T-cell (primary cell): ENCODE measurements at places on chromosomes 1 and 21.
A peak's percentile ranks its signal among the peaks of the same experiment; 100 is the strongest.

DNA sequence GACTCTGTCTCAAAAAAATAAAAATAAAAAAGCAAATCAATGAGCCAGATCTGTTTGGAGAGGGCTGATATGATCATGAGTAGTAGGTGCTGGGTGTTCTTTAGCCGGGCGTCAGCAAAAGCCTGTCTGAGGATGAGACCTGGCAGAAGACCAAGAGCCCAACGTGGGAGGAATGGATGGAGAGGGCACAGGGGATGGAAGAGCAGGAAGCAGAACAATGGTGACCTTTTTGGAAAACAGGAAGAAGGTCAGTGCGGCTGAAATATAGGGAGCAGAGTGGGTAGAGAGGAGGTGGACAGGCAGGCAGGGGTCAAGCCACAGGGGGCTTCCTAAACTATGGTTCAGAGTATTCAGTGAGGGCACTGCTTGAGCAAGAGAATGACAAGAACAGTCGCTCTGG is 30.9 kb downstream of the VWA5B1 start:
- DNase-seq = no peak
- no peak overlapping the region for H3K4me3 ChIP-seq
- H3K36me3 ChIP-seq = no peaks in the 10 kb centered on the region

DNA sequence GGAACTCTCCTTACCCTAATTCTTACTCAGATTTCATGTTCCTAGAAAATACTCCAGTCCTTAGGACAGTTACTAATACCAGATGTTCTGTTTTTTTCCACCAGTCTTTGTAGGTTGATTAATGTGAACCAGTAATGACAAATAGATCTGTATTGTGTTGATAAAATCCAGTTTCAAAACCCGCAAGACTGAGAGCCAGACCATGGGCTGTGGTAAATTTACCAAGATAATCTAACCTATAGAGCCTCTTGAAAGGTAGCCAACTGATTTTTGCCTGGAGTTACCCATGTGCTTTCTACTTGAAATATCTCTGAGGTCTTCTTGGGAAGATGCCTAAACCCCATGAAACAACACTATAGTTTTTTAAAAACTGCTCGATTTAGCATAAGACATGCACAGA is 46.5 kb upstream of the CDC7 start:
- no peak overlapping the region for H3K27ac ChIP-seq
- no peaks in the 10 kb centered on the region for H3K27me3 ChIP-seq
- H3K4me1 ChIP-seq = no peaks in the 10 kb centered on the region

DNA sequence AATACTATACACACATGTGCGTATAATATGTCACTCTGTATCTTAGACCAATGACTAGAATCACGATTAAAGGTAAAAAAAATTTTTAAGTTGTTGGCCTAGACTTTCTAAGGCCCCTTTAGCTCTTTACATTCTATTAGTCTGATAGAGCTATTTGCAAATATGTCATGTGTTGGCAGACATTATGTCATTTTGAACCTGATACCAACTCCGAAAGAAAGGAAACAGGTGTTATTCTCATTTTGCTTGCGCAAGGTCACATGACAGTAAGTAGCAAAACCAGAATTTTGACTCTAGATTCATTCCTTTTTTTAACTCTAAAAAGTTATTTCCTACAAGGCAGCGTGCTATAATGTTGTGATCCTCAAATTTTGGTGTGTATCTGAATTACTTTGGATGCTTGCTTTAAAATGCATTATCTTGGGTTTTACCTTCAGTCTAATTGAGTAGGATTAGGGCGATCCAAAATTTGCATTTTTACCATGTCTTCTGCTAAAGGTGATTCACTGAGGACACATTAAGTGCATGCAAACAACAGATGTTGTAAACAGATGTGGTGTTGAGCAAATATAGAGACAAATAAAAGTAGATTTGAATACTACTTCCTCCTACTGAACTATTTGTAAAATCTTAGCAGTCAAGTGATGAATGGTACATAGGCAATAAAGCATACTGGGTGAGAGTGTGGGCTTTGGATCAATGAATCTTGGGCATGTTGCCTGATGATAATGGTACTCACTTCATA is 63.5 kb upstream of the KIAA1614 start:
- no peaks in the 10 kb centered on the region for H3K27me3 ChIP-seq
- no peak overlapping the region for H3K4me3 ChIP-seq
- H3K27ac ChIP-seq = no peak overlapping the region

- H3K27me3 ChIP-seq = peaks cover 13% of the 10 kb centered on the region
- no peaks in the 10 kb centered on the region for H3K36me3 ChIP-seq
- H3K4me1 ChIP-seq = no peaks in the 10 kb centered on the region
- H3K27ac ChIP-seq = no peak overlapping the region
Measured at GRCh38 chr1:4397196-4397595, 257.2 kb upstream of the AJAP1 start.

DNA sequence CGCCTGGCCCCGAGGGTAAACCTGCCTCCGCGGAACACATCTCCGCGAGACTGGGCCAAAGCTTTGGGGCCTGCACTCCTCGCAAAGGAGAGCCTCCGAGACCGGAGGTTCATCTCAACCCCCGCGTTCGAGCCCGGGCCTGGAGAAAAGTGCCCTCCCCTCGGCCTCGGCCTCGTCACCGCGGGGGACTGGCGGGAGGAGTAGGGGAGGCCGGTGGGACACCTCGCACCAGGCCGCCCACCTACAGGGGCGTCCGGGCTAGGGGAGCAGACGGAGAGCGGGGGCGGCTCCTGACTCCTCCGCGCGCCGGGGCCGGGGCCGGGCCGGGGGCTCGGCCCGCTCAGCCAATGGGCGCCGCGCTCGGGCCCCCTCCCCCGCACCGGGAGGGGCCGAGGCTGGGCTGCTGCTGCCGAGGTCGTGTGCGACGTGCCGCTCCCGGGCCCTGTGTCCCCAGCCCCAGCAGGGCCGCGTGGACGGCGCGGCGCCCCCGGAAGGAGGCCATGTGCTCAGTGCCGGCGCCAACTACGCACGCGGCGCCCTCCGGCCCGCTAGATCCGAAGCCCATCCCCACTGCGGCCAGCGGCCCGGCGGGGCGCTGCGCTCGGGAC is 684 bp downstream of the SLC2A1 start:
- peak overlapping the region; percentile 62 for H3K27ac ChIP-seq
- DNase-seq = peak; percentile 41
- peaks cover 12% of the 10 kb centered on the region for H3K36me3 ChIP-seq
- H3K27me3 ChIP-seq = no peaks in the 10 kb centered on the region
- H3K4me1 ChIP-seq = peaks cover 30% of the 10 kb centered on the region

- no peaks in the 10 kb centered on the region for H3K4me1 ChIP-seq
- no peak overlapping the region for H3K27ac ChIP-seq
- DNase-seq = no peak
- H3K27me3 ChIP-seq = no peaks in the 10 kb centered on the region
Measured at GRCh38 chr1:233394860-233395717, 67.6 kb downstream of the MAP3K21 start.

DNA sequence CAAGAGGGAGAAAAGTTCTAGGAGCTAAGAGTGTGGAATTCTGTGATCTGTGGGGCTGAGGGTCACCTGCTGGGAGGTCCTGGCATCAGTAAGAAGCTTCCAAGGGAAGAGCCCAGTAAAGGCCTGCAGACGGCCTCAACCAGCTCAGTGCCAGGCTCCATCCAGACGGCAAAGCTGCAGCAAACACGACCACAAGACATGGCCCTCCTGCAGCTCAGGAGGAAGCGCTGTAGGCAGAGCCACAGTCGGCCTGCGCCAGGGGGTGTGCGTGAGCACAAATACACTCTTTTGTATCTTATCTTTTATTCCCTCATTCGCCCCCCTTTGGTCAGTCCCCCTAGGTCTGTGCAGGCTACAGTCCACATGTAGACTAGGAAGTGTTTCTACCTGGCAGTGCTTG is 13.4 kb downstream of the C1orf174 start:
- no peaks in the 10 kb centered on the region for H3K27me3 ChIP-seq
- peaks cover 44% of the 10 kb centered on the region for H3K4me1 ChIP-seq
- no peak for DNase-seq

- H3K36me3 ChIP-seq = no peaks in the 10 kb centered on the region
- H3K27ac ChIP-seq = no peak overlapping the region
- no peak overlapping the region for H3K4me3 ChIP-seq
- H3K27me3 ChIP-seq = peaks cover 83% of the 10 kb centered on the region
- DNase-seq = no peak
Measured at GRCh38 chr1:63319046-63320021, 3.0 kb upstream of the FOXD3 start.

- no peak for DNase-seq
- H3K36me3 ChIP-seq = no peaks in the 10 kb centered on the region
- peaks cover 42% of the 10 kb centered on the region for H3K27me3 ChIP-seq
- no peaks in the 10 kb centered on the region for H3K4me1 ChIP-seq
Measured at GRCh38 chr1:29412591-29412990, 176.3 kb downstream of the PTPRU start.

GRCh38 chr1:64839732-64840405 is 95.0 kb downstream of the RAVER2 start:
- no peaks in the 10 kb centered on the region for H3K4me1 ChIP-seq
- no peak overlapping the region for H3K4me3 ChIP-seq
- no peak for DNase-seq
- no peaks in the 10 kb centered on the region for H3K27me3 ChIP-seq
- no peak overlapping the region for H3K27ac ChIP-seq
- H3K36me3 ChIP-seq = peaks cover 30% of the 10 kb centered on the region

- no peaks in the 10 kb centered on the region for H3K27me3 ChIP-seq
- no peaks in the 10 kb centered on the region for H3K36me3 ChIP-seq
- H3K27ac ChIP-seq = no peak overlapping the region
- no peak for DNase-seq
- no peaks in the 10 kb centered on the region for H3K4me1 ChIP-seq
Measured at GRCh38 chr1:107532318-107532717, 391.5 kb downstream of the NTNG1 start.

DNA sequence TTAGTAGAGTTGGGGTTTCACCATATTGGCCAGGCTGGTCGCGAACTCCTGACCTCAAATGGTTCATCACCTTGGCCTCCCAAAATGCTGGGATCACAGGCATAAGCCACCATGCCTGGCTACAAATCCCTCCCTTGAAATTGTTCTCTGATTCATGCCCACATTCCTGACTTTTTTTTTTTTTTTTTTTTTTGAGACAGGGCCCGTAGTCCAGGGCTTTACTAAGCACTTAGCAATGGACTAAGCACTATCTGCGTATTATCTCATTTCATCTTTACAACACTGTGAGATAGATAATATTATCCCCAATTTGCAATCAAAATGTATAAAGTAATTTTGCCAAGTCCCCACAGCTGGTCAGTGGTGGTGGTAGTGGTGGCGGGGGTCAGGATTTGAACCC is 58.9 kb downstream of the VWA5B1 start:
- no peak for DNase-seq
- H3K36me3 ChIP-seq = no peaks in the 10 kb centered on the region
- no peaks in the 10 kb centered on the region for H3K4me1 ChIP-seq
- H3K27me3 ChIP-seq = peaks cover 52% of the 10 kb centered on the region
- no peak overlapping the region for H3K4me3 ChIP-seq

GRCh38 chr1:209911746-209912145 is 26.3 kb upstream of the SYT14 start:
- DNase-seq = no peak
- H3K27ac ChIP-seq = no peak overlapping the region
- no peak overlapping the region for H3K4me3 ChIP-seq
- no peaks in the 10 kb centered on the region for H3K27me3 ChIP-seq
- H3K36me3 ChIP-seq = no peaks in the 10 kb centered on the region
- no peaks in the 10 kb centered on the region for H3K4me1 ChIP-seq

GRCh38 chr1:2046953-2047748 is 3.1 kb upstream of the PRKCZ start:
- H3K27ac ChIP-seq = no peak overlapping the region
- no peak overlapping the region for H3K4me3 ChIP-seq
- no peaks in the 10 kb centered on the region for H3K27me3 ChIP-seq
- DNase-seq = no peak

DNA sequence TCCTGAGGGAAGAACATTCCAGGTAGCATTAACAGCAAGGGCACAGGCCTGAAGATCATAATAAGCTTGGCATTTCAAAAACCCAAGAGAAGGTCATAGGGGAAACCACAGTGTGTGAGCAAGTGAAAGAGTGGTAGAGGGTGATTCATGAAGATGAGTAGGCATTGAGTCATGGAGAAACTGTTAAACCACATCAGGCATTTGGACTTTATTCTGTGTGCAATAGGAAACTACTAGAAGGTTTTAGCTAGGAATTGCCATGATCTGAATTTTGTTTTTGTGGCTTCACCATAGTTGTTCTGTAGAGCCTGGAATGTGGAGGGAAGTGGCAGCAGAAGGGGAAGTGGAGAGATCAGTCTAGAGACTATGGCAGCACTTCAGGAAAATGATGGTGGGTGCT is 359.0 kb upstream of the PTBP2 start:
- H3K27me3 ChIP-seq = no peaks in the 10 kb centered on the region
- no peak overlapping the region for H3K4me3 ChIP-seq
- H3K36me3 ChIP-seq = no peaks in the 10 kb centered on the region
- no peak overlapping the region for H3K27ac ChIP-seq

GRCh38 chr1:119549719-119550132 is 42.7 kb downstream of the HSD3B1 start:
- no peak for DNase-seq
- no peak overlapping the region for H3K27ac ChIP-seq
- no peaks in the 10 kb centered on the region for H3K27me3 ChIP-seq
- H3K36me3 ChIP-seq = no peaks in the 10 kb centered on the region
- no peaks in the 10 kb centered on the region for H3K4me1 ChIP-seq

DNA sequence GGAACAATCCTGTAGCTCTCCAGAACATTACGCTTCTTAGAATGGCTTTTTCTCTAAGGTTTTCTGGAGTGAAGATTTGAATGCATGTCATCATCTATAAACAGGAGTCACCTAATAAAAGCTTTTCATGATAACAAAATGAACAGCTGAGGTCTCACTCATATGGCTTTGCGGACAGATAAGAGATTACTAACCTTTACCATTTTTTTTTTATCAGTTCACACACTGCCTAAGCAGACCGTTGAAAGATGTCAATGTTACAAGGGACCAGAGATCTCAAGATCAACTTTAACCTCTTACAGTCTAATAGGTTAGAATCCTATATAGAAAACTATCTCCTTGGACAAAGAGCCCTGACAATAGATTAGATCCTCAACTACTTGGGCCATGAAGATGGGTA is 41.4 kb downstream of the SCMH1 start:
- DNase-seq = no peak
- H3K4me1 ChIP-seq = no peaks in the 10 kb centered on the region
- no peaks in the 10 kb centered on the region for H3K27me3 ChIP-seq
- H3K4me3 ChIP-seq = no peak overlapping the region

DNA sequence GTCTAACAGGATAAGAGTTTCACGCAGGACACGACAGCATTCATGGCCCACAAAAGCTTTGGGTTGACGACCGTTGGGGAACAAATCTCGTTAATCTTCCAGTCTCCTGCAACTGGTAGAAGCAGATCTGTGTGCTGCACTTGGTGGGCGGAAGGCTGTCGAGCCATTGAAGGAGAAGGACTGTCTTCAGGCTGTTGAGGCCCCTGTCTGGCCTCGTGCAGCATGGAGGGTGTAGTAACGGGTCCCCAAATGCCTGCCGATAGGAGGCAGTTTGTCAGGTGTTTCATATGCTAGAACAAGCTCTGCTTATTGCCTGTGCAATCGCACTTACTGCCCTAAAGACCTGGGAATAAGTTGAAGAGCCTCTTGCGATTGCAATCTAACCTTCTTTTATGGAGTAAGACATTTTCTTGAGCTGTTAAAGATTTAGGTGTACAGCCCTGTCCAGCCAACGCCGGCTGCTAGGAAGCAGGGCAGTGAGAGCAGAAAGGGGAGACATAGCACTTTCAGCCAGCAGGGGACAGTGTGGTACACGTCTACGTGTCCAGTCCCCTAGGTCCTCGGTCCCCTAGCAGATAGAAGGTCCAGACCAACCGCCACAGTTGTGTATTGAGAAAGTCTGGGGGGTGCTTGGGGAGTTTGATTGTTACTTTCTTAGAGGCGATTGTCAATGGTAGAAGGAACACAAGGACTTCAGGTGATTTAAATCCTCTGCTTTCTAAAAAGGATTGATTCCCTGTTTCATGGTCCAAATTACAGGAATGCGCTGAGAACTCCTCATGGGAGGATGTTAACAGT is 102.3 kb upstream of the TMPRSS2 start:
- no peaks in the 10 kb centered on the region for H3K36me3 ChIP-seq
- DNase-seq = no peak
- H3K4me1 ChIP-seq = no peaks in the 10 kb centered on the region
- no peak overlapping the region for H3K27ac ChIP-seq
- H3K4me3 ChIP-seq = no peak overlapping the region
